ENCODE measurements at places on chromosomes 4 and X.

DNA sequence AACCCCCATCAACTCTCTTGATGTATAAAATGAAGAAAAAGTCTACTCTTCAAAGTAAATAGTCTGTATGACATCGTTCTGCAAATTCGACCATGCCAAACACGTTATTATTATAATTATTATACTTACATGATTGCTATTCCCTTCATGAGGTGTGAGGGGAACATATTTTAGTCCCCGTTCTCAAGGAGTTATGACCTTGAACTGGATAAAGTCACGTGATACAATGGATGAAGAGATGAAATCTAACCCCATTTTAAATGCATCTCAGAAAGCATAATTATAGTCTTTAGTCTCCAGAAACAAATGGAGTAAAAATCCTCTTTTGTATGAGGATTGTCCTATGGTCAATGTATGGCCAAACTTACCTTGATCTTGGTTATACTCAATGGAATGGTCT lies 250.3 kb downstream of the HS3ST1 start:
- DNase-seq, result no peak

DNA sequence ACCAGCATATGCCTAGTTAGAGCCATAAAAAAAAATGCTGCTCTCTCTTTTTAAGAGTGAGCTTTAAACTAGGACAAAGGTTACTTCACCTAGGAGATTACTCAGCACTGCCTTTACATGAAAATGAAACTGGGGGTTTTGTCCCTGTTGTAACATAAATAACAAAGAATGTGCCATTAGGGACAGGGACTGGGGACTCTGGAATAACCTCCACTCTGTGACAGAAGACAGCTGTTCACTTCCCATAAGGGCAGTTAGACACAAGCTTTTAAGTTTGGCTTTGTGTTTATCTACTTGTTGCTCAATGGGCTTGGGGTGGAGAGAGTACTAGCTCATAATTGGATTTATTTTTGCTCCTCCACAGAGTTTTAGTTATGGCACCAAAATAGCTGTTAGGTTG lies 11.9 kb downstream of the ENPEP start:
- DNase-seq, result no peak

DNA sequence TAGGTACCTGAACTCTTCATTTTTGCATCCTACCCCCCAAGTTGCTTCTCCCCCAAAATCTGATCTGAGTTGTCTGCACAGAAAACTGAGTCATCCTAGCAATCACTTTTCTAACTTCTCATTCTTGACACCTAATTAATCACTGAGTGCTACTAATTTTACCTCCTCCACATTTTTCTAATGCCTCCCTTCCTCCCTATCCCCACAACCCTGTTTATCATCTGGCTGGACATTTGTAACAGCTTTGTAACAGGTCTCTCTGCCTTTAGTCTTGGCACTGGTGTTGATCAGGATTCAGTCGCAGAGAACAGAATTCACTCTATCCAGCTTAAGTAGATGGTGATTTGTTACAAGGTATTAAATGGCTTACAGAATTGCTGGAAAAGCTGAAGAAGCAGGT lies 303.9 kb upstream of the GATB start:
- DNase-seq, result no peak

GRCh38 chr4:94506822-94507221 lies 55.1 kb downstream of the PDLIM5 start:
- no peak for DNase-seq

- DNase-seq, result no peak
These were observed 263.6 kb downstream of the PTTG2 start for GRCh38 chr4:38223782-38224236.

DNA sequence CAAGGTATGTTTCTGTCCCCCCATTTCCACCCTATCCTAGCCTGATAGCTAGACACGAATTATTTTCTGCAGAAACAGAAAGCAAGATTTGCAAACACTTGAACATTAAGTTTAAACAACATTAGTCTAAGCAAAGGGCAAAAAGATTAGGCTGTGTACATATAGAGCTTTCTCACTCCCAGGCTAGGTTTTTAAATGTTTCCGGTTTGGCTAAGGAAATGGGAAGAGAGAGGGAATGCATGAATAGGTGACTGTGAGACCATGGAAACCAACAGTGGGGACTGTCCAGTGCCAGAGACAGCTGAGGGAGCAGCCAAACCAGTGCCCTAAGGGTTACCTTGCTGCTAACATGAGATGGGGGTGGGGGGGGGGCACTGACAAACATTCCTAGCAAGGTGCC lies 242.7 kb downstream of the SCFD2 start:
- DNase-seq, result no peak

GRCh38 chrX:19958552-19959486 lies 32.0 kb downstream of the BCLAF3 start:
- DNase-seq, result no peak

GRCh38 chr4:182272151-182272550 lies 28.9 kb downstream of the TENM3 start:
- DNase-seq, result no peak

DNA sequence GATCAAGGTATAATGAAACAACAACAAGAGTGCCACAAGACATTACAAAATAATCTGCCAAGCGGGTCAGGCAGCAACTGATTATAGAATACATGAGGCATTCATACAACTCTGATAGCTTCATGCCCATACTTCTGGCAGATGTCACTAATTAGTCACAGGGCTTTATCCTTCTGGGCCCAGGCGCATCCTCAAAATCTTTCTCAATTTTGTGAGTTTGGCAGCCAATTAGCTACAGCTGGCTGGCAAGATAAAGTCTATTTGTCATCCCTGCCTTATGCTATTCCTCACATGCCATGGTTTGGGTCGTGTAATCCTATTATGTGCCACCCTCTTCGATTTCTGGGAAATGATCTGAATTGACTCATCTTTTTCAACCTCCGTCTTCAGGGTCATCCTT lies 254.3 kb downstream of the PACRGL start:
- no peak for DNase-seq

- DNase-seq, result no peak
These were observed 164.0 kb downstream of the RNF150 start for GRCh38 chr4:140969296-140969695.

GRCh38 chr4:142550965-142551364 lies 295.1 kb downstream of the INPP4B start:
- no peak for DNase-seq

DNA sequence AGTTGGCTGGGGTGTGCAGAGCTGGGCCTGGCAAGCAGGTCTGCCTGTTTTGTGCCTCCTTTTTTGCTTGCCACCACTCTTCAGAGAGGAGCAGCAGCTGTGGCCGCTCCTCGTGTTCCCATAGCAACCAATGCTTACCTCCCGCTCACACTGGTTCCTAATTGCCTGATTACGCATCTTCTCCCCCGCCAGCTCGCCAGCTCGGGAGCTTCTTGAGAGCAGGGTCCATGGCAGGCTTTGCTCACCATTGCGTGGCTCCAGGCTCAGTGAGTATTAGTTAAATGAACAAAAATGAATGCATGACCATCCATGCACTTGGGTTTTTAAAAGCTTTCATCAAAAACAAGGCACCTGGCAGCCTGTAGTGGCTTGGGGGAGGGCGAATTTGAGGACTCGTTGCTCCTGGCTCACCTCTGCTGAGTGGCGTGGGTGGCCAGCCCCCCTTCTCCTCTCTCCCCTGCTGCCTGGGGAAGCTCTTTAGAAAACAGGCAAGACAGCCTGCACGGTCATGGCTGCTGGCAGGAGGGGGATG lies 14.2 kb upstream of the PJA1 start:
- no peak for DNase-seq

GRCh38 chr4:184408021-184408683 lies 66.2 kb downstream of the IRF2 start:
- no peak for DNase-seq

DNA sequence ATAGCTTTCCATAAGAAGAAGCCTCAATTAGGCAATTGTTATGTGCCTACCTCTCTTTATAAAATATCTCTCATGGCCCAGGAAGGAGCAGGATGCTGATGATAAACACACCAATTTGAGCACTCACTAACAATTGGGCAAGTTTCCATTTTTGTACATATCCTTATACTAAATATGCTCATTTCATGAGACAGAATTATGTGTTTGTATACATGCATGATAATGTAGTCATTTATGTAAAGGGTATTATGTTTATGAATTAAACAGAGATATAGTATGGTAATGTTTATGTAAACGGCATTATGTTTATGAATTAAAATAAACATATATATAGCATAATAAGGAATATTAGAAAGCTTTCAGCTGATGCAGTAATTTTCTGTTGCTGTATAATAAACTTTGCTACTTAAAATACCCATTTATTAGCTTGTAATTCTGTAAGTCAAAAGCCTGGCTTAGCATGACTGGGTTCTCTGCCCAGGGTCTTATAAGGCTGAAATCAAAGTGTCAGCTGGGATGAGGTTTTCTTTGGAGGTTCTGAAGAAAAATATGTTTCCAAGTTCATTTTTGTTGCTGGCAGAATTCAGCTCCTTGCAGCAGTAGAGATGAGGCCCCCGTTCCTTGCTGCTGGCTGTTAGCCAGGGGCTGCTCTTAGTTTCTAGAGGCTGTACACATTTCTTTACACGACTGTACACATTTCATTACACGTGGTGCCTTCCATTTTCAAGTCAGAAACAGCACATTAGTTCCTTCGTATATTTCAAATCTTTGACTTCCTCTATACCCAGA lies 89.0 kb downstream of the GLRA2 start:
- DNase-seq, result no peak

- no peak for DNase-seq
These were observed 389.7 kb downstream of the SPRY1 start for GRCh38 chr4:123786163-123786915.

DNA sequence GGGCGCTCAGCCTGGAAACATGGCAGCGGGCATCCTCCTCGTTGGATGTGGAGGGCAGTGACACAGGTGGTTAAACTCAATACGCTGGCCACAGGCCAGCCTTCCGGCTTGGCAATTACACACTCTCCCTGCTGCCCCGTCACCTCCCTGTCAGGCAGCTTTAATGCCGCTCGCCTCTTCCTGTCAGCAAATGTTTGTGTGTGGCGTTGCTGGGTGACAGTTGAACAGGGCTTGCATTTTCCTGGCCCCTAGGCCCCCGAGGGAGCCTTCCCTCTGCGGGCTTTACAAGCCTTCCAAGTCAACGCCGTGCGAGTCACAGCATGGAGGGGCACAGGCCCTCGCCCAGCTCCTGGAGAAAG lies 620.0 kb downstream of the BCOR start:
- DNase-seq, result no peak

- DNase-seq, result no peak
These were observed 822.6 kb downstream of the GLUD2 start for GRCh38 chrX:121869876-121870477.

GRCh38 chr4:41751449-41752061 lies 3.0 kb upstream of the PHOX2B start:
- DNase-seq, result no peak

GRCh38 chr4:170248029-170248428 lies 158.3 kb upstream of the AADAT start:
- DNase-seq, result no peak

GRCh38 chr4:61580721-61581377 lies 380.7 kb downstream of the ADGRL3 start:
- DNase-seq, result no peak

DNA sequence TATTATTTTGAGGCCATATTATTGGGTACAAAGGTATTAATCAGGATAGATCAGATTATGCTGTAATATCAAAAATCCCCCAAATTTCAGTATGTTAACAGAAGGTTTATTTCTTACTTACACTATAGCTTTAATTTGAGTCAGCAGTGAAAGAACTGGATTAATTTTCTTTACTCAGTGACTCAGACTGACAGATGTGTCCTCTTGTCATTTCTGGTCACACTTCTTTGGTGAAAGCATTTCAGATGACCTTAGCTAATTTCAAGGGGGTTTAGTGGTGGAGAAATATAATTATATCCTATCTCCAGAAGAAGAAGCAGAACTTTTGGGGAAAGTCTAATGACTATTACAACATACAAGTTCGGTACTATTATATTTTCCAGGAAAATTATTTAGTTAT lies 12.4 kb downstream of the DDIT4L start:
- no peak for DNase-seq

- no peak for DNase-seq
These were observed 148.4 kb upstream of the PLAC1 start for GRCh38 chrX:134806707-134807038.

DNA sequence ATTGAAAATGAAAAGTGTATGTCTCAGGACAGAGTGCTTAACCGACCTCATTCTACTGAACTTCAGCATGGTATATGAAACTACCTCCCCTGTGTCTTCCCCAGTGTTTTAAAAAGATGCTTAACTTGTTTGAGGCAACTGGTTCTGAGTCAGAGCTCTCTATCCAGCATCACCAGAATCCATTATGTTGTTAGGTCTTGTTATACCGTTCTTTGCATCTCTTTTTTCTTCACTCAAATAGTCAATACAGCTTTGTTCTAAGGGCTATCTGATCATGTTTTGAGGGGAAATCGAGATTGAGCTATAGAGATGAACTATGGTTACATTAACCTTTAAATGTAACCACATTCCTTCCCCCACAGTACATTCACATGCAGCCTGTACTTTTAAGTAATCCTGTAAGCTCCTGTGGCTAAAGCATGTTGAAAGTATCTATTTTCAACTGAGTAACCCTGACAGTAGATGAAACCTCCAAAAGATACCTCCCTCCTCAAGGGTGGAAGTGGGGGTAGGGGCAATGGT lies 514.4 kb downstream of the RPA4 start:
- no peak for DNase-seq

GRCh38 chr4:6350646-6351045 lies 81.0 kb downstream of the WFS1 start:
- no peak for DNase-seq

- DNase-seq, result no peak
These were observed 332.1 kb downstream of the ASMT start for GRCh38 chrX:1946974-1947373.

DNA sequence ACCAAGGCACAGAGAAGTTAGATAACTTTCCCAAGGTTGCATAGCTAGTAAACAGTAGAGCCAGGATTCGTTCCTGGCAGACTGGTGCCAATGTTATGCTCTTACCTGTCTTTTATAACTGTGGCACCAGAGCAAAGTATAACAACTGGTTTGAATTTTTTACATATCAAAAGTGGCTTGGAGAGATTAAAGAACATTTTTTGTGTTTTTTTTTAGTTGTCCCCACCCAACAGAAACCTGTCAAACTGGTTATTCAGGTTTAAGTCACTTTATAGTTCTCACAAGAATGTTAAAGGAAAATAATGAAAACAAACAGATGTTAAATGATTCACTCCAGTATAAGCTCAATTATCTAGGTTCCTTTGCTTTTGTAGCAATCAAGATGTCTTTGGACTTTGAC lies 15.6 kb upstream of the FAM47E start:
- no peak for DNase-seq

DNA sequence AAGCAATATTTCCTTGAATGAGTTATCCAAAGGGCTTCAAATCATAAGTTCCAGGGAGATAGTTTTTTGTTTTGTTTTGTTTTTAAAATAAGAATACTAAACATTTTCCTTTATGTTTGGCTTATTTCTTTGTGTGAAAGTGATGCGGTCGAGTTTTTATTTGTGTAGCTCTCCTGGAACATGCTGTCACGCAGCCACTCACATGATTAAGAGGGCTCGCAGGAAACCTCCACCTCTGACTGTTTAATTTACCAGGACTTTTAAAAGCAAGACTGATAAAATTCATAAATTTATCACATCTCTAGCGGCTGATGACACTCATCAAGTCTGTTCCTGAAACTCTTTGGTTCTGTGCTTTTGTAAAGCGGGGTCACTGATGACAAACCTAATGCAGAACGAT lies 48.9 kb upstream of the HAND2 start:
- DNase-seq, result no peak
